ENCODE measurements at places on chromosomes 2 and 18.

GRCh38 chr2:96505231-96505889, at the start of gene NEURL3:
Gene NEURL3, minus strand, starts transcription at chr2:96505357. Its CDS starts 71 bp downstream, at chr2:96505286.
- no peak for DNase-seq

DNA sequence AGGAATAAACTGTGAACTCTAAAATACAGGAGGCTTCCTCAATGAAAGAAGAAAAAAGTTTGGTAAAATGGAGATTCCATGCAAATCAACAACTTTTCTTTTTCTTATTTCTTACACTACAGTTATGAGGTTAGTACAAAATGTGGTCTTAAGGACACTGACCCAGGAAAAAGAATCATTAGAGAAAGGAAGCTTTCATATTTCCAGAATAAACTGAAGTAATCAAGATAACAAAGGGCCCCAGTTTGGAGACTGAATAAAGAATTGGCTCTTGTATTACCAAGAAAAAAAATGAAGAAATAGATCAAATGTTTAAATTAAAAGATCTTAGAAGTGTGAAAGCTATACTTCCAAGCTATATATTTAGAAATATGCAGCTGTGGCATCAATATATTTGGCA, 72.3 kb downstream of the SLC66A3 start:
- no peak for DNase-seq

- no peak for DNase-seq
Observed at GRCh38 chr2:145411493-145411892, 891.6 kb upstream of the ZEB2 start.

- DNase-seq: no peak
Observed at GRCh38 chr2:102841107-102841840, 79.4 kb downstream of the TMEM182 start.

GRCh38 chr2:179354739-179355537, 90.3 kb upstream of the SESTD1 start:
- DNase-seq: no peak

DNA sequence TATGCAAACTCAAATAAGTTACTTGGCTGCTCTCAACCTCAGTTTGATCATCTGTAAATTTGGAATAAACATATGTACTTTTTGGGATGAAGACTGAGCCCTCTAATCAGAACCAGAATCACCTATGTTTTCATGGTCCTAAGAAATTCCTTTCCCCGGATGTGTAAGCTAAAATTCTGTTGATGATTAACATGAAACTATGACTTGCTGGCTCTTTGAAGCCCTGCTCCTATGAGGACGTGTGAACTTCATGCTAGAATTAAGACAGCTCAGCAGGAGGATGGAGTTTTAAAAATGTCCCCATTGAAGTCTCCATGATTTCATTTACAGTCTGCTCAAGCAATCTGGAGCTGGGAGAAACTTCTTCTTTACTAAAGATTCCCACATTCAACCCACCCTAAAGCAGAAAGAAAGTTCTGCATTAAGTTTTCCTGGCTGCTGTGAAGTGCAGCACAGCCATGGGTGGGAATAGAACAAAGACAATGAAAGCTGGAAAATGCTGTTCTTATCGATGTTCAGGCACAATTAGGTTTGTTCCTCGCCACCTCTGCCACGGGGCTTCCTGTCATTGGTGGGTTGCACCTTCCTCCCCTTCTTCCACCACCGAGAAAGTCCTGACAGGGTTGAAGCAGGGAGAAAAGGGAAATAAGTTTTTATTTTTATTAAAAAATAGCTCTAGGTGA, 50.9 kb downstream of the ADCYAP1 start:
- DNase-seq: no peak

DNA sequence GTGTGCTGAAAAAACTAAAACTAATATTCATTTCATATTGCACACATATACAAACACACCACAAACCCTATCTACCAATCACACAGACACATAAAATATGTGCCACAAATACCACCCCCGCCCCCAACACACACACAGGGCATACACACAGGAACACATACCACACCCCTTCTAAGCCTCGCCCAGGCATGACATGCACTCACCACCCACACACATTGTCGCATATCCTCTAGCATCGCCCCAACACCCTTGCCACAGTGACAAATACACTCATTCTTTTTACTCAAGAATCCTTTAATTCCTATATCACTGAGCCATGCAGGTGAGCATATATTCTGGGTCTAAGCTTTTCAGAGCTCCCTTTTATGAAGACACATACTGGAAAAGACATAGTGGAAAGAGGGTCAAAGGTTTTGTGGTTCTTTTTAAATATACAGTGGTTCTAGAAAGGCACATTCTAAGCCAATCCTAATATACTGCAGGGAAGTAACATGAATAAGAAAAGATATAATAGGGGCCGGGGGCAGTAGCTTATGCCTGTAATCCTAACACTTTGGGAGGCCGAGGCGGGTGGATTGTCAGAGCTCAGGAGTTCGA, 24.5 kb upstream of the LCLAT1 start:
- no peak for DNase-seq

DNA sequence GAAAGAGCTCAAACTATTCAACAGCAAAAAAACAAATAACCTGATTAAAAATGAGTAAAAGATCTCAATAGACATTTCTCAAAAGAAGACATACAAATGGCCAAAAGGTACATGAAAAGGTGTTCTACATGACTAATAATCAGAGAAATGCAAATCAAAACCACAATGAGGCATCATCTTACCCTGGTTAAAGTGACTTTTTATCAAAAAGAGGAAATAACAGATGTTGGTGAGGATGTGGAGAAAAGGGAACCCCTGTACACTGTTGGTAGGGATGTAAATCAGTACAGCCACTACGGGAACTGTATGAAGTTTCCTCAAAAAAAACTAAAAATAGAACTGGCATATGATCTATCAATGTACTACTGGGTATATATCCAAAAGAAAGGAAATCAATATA, 39.8 kb upstream of the TMEM163 start:
- no peak for DNase-seq

GRCh38 chr2:150279686-150280085, 207.8 kb downstream of the RND3 start:
- DNase-seq: no peak

GRCh38 chr2:96320728-96321622, 4.1 kb upstream of the ITPRIPL1 start:
- DNase-seq: no peak

DNA sequence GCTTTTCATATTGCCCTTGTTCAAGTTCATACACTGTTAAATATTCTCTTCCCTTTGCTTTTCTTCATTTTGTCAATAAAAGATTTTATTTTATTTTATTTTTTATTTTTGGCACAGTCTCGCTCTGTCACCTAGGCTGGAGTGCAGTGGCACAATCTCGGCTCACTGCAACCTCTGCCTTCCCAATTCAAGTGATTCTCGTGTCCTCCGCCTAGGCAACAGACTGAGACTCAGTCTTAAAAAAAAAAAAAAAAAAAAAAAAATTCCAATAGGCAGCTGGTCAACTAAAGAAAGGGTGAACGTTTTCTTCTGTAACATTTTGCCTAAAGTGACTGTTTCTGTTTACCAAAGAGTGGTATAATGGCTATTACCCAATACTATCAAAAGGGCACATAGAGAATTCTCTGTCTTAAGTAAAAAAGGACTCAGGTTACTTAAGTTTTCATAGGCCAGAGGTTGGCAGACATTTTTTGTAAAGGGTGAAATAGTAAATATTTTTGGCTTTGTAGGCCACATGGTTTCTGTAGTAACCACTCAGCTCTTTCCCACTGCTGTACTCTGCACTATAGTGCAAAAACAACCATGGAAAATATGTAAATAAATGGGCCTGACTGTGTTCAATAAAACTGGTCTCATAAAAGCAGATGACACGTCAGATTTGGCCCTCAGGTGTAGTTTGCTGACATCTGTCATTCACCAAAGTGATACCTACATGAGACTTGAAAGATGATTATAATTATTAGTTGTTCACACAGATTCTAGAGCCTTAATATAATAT, 113.4 kb downstream of the MIB1 start:
- DNase-seq: no peak

DNA sequence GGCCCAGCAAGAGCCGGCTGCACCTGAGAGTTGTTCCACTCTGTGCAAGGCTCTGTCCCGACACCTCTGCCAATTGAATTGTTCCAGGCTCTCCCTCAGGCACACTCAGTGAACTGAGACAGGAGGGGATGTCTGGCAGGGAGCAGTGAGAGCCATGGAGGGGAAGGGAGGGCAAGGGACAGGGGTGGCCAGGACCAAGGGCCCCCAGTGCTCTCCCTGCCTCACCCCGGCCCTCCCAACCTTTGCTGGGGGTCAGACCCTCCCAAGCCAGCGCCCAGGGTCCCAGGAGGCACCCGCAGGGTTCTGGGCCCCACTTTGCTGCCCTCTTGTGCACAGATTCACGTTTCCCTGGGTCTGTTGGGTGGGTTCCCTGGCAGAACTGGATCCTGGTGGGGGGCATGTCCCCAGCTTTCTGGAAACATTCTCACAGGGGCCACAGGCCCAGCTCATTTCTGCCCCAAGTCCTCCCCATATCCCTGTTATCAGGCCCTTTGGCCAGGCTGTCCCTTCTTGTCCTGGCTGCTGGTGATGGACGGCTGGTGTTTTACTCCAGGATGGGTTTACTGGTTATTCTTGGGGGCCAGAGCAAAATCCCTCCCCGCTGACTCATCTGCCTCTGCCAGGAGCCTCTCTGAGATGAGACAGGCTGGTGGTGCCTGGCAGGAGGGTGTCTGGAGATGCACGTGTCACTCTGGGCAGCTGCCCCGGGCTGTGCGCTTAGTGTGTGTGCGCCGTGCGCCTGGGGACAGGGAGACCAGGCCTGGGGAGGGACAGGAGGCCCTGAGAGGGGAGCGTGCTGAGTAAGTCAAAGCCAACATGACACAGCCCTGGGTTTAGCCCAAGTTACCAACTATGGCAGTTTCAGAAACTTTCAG, 136.5 kb upstream of the CTDP1 start:
- no peak for DNase-seq

- DNase-seq: no peak
Observed at GRCh38 chr2:133642791-133643191, 74.5 kb upstream of the NCKAP5 start.

GRCh38 chr2:193153576-193153975, 958.8 kb upstream of the TMEFF2 start:
- DNase-seq: no peak

DNA sequence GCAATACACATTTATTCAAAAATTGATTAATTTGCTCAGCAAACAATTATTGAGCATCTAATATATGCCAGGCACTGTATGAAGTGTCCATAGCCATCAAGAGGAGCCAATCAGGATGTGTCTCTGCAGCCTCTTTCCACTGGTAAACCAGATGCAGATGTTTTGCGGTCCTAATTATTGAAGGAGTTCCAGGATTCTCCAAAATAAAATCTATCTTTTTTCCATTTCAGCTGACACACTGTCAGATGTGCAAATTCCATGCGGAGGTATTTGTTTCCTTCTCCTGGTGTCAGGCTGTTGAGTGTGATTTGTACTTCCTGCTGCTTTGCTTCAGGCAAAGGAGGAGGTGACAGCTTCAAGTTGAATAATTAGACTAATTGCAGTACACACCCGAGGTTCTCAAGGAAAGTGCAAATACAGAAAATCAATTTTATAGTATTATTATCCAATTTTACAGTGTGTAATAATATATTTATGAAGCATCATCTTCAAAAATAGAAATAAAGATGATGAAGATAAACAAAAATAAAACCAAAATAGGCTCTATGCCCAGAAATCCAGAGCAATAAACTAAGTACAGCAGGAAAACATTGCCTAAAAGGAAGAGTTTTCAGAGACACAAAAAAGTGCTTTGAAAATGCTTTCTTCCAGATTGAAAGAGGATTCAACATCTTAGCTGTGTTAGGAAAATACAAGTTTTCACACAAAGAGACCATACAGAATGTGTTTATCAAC, 1352.9 kb upstream of the CHAC2 start:
- DNase-seq: no peak

GRCh38 chr2:23772684-23773083, 154.2 kb downstream of the ATAD2B start:
- no peak for DNase-seq

DNA sequence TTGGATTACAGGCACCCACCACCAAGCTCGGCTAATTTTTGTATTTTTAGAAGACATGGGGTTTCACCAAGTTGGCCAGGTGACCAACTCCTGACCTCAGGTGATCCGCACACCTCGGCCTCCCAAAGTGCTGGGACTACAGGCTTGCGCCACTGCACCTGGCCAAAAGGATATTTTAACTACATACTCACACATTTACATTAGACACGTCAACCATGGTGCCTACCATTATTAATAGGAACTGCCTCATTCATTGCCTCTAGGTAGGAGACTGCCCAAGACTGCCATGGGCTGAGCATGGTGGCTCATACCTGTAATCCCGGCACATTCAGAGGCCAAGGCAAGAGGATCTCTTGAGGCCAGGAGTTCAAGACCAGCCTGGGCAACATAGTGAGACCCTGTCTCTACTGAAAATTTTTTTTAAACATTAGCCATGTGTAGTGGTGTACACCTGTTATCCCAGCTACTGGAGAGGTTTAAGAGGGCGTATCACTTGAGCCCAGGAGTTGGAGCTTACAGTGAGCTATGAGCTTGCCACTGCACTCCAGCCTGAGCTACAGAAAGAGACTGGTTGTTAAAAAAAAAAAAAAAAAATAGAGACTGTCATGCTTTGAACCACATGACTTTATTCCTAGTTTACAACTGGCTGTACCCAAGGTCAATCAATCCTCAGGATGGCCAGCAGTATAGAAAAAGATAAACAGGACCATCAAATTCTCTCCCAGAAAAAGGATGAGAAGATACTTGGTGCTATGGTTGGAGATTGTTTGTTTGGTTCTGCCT, 31.1 kb upstream of the EPC2 start:
- DNase-seq: no peak

- DNase-seq: no peak
Observed at GRCh38 chr2:201377218-201377617, 20.1 kb upstream of the FLACC1 start.

GRCh38 chr18:69968039-69968438, 20.4 kb upstream of the CD226 start:
- no peak for DNase-seq

- DNase-seq: no peak
Observed at GRCh38 chr18:40355726-40356125, 1599.3 kb upstream of the PIK3C3 start.

GRCh38 chr2:153963256-153963655, 91.5 kb downstream of the GALNT13 start:
- no peak for DNase-seq

- no peak for DNase-seq
Observed at GRCh38 chr2:133780099-133780996, 212.1 kb upstream of the NCKAP5 start.

GRCh38 chr2:192438239-192438638, 243.5 kb upstream of the TMEFF2 start:
- DNase-seq: no peak

DNA sequence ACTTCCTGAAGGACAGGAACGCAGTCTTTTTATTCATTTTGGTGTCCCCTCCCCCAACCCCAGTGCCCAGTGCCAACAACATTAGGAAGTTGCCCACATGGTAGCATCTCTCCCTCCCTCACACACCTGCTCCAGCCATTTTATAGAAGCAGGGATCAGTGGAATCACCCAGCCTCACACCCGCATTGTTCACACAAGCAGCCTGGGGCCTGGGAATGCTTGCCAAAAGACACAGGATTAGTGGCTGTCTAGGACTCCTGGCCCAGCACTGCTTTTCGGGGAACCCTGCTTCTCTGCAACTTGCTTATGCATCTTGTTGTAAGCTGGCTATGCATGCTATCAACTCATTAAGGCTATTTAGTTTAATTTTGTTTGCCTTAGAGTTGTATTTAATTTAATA, 17.9 kb downstream of the TMEM37 start:
- no peak for DNase-seq
